ENCODE measurements at places on chromosomes 2 and 18.
A peak's percentile ranks its signal among the peaks of the same experiment; 100 is the strongest.

DNA sequence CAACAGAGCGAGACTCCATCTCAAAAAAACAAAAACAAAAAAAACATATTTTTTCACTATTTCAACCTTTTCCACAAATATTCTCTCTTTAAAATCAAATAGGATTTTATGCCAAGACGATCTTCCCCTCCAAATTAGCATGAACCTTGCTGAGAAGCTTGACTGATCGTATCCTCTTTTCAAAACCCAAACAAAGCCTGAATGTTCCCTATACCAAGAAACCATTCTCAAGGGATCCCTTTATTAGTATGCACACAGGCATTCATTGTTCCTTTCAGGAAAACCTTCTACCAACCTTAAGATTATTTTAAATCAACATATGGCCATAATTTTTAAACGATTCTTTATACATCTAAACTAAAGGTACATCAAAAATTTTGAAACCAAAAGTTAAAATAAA is 6.3 kb downstream of the SPIRE1 start:
- no peak for DNase-seq

DNA sequence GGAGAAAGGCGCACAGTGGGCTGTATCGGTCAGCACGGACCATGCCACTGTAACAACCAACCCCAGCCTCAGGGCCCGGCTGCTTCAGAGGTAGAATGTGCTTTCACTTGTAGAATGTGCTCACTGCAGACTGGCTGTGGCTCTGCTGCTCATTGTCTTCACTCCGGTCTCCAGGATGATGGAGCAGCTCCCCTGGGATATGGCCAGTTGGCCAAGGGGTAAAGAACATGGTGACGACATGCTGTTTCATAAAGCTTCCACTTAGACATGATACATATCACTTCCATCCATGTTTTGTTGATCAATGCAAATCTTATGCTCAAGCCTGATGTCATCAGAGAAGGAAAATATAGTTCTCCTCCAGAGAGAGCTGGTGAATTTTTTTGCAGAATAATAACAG is 127.7 kb downstream of the SMAD2 start:
- DNase-seq: no peak

- DNase-seq: no peak
Measured at GRCh38 chr18:62200121-62200914, 13.3 kb downstream of the RELCH start.

GRCh38 chr18:38369772-38370690 is 804.4 kb upstream of the CELF4 start:
- DNase-seq: no peak

- peak; percentile 99 for DNase-seq
Measured at GRCh38 chr2:234679741-234680687, 183.1 kb upstream of the ARL4C start.

DNA sequence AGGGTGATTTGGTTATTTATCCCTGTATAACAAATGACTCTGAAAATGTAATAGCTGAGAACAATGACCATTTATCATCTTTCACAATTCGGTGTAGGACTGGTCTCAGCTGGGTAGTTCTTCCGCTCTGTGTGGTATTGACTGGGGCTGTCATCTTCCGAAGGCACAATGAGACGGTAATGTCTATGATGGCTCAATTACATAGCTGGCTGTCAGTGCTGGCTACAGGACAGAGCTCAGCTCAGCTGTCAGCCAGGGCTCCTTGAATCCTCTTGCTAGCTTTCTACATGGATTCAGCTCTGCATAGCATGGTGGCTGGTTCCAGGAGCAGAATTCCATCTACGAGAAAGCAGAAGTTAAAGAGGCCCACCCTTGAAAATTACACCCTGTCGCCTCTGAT is 483.8 kb downstream of the TDRD15 start:
- no peak for DNase-seq

- DNase-seq: no peak
Measured at GRCh38 chr2:174339561-174340399, 5.0 kb downstream of the SP9 start.

- DNase-seq: no peak
Measured at GRCh38 chr2:42238644-42239288, 69.6 kb downstream of the EML4 start.

DNA sequence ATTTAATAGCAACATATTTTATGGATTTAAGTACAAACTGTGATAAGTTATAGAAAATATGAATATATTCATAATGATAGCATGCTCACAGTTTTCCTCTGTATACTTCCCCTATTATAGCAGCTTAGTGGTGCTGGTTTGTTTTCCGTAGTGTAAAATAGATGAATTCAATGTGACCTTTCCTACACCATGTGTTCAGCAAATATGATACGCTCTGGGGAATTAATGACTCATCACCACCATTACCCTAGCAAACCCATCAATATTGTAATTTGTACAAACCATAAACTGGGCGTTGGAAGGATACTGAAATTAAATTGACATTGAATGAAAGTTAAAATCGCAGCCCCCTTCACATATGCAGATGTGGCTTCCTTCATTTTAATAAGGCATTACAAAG is 58.7 kb upstream of the CDH19 start:
- no peak for DNase-seq

DNA sequence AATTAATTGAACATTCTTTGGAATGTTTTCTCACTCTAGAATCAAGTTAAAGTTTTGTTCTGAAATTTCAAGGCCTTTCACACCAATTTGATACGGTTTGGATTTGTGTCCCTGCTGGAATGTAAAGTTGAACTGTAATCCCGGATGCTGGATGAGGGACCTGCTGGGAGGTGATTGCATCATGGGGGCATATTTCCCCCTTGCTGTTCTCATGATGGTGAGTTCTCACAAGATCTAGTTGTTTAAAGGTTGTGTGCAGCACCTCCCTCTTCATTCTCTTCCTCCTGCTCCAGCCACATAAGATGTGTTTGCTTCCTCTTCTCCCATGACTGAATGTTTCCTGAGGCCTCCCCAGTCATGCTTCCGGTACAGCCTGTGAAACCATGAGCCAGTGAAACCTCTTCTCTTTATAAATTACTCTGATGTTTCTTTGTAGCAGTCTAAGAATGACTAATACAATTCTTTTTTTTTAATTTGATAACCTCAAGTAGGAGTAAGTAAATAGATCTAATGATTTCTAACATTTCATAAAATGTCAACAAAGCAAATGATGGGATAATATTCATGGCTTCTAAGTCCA is 144.2 kb upstream of the CDH7 start:
- DNase-seq: no peak

DNA sequence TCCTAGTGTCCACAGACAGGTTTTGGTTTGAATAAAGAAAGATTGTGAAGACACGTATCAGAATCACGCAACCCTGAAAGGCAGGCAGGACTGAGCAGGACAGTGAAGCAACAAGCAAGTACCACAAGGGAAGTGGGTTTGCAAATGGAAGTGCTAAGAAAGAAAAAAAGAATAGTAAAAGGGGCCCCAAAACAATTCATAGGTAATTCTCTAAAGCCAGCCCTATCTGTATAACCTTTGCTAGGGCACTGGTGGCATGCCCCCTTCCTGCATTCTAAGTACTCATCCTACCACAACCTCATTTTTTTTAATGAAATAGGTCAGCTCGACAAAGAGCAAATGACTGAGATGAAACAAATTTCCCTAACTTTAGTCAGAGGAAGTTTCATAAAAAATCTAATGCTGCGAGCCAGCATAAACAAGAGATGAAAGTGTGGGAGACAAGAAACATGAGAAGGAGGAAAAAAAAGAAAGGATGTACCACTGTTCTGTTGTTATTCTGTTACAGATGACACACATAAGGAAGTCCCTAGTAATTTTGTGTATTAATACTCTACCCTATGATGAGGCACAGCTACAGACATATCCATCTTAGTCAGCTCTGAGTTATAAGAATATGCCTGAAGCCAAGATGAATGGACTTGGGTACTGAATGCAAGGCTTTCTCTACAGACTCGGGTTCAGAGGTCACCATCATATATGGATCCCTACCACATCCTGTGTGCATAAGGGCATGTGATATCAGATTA is 32.2 kb downstream of the IKZF2 start:
- DNase-seq: peak; percentile 52

GRCh38 chr2:203446780-203447179 is 88.3 kb downstream of the RAPH1 start:
- no peak for DNase-seq

GRCh38 chr18:80065705-80066104 is 31.5 kb downstream of the RBFA start:
- DNase-seq: no peak

DNA sequence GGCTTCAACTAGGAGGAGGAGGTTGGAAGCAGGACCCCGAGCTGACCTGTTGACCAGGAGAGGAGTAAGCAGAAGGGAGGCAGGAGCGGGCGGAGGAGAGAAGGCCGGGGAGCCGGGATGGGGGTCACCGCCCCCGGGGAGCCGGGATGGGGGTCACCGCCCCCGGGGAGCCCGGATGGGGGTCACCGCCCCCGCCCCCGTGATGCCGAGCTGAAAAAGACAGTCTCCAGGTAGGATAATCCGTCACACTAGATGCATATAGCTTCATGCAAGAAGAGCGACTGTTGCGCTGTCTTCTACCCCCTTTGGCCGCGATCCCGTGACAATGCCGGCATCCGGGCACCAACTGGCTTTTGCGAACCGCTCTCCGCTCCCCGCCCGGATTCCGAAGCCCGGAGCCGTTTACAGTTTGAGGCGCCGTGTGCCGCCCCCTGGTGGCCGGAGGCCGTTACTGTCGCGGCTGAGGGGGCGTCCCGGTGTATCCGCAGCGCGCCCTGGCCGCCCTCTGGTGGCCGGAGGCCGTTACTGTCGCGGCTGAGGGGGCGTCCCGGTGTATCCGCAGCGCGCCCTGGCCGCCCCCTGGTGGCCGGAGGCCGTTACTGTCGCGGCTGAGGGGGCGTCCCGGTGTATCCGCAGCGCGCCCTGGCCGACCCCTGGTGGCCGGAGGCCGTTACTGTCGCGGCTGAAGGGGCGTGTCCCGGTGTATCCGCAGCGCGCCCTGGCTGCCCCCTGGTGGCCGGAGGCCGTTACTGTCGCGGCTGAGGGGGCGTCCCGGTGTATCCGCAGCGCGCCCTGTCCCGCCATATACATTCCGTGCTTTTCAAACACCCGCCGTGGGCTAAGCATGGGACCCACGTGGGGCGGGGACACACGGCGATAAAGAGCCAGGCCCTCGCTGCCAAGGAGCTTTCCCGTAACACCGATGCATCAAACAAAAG is 89.6 kb downstream of the ACTR3 start:
- DNase-seq: no peak

DNA sequence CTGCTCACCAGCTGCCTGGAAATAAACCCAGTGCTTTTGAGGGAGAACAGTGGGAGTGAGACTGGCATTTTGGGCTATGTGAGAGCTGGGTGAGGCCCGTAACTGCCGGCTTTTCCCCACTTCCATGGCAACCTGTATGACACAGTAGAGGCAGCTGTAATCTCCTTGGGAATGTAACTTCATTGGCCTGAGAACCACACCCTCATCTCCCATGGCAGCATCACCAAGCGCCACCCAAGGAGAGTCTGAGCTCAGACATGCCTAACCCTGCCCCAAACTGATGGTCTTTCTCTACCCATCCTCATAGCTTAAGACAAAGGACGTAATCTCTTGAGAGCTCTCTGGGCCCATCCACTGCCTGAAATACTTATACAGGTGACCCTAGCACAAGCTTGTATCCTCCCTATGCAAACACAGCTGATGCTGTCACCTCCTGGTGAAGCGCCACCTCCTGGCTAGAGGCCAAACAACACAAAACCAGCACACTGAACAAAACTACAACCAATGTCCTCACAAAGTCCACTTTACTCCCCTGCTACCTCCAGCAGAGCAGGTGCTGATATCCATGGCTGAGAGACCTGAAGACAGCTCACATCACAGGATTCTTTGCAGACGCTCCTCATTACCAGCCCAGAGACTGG is 763.4 kb upstream of the NRXN1 start:
- DNase-seq: no peak

DNA sequence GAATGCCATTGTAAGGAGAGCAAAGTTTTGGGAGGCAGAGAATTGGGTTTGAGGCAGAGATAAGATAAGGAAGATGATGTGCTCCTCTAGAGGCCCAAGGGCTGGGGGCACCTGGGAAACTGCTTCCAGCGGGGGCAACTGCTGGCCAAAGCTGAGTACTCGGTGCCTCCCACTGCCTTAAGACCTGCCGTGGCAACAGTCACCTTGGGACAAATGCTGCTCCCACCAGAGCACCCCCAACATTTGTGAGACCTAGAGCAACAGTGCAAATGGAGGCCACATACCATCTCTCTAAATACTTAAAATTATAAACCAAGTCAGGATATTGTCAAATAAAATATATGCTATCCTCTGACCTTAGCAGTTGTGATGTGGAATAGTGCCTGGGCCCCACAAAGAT is 127.1 kb downstream of the CAPN13 start:
- no peak for DNase-seq

GRCh38 chr2:111632661-111633060 is 251.3 kb downstream of the ANAPC1 start:
- no peak for DNase-seq

DNA sequence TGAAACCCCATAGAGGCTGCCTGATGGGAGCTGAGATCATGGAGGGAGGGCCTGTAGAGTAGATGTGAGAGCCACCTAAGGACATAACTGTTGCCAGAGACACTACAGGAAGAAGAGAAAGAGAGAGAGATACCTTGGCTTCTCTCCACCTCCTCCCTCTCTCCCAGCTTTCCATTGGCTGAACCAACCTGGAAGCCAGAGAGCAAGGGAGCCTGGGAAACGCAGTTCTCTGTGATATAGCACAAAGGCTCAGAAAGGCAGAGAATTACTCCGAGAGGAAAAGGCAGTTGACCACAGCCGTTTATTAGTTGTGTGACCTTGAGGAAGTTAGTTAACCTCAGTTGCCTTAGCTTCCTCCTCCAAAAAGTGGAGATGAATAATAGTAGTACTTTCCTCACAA is 37.7 kb upstream of the MAT2A start:
- DNase-seq: no peak

DNA sequence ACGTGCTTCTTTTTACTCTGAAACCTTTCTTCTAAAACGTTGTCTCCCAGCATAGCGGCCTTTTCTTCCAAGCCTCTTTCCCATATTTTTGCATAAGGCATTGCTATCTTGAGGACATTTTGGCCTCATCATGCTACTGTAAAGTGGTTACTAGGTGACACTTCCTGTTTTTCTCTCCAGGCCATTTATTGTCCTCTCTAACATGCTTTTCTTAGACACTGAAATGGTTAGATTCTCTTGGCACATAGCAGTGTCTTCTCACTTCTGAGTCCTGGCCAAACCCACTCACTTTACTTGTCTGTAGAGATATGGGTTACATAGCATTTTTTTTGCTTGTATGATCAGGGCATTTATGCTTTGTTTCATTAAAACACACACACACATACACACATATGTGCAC is 50.1 kb upstream of the KCNH7 start:
- no peak for DNase-seq
